Cerebellum (tissue), 4 donors: ENCODE measurements at places on chromosomes 1 and 21. TPM values are rescaled to one million over a fixed set of nuclear protein-coding genes. Genes with fewer than 3 reads are reported as not detected.

The PODN gene
- 8.9 TPM for total RNA-seq

The CYP2J2 gene
- 0.36 TPM for total RNA-seq

The LEMD1 gene
- total RNA-seq = 6.1 TPM

The PDE4B gene
- 122 TPM for total RNA-seq

The HTR6 gene
- 0.09 TPM for total RNA-seq

The IL24 gene
- total RNA-seq = not detected

The FALEC gene
- 2.2 TPM for total RNA-seq

The ROR1 gene
- 14.0 TPM for total RNA-seq

The DCLRE1B gene
- 9.3 TPM for total RNA-seq

The SDC3 gene
- total RNA-seq = 79.0 TPM

The LAPTM5 gene
- 7.8 TPM for total RNA-seq

The FGR gene
- 1.9 TPM for total RNA-seq

The SYT2 gene
- 13.2 TPM for total RNA-seq

The MTX1 gene
- total RNA-seq = 9.3 TPM

The ZNF697 gene
- 28.3 TPM for total RNA-seq

The KRTAP21-1 gene
- total RNA-seq = not detected

The SIPA1L2 gene
- total RNA-seq = 96.5 TPM

The CD247 gene
- 0.82 TPM for total RNA-seq

The HRNR gene
- not detected for total RNA-seq

The POLR3GL gene
- total RNA-seq = 5.7 TPM

The ZNF593OS gene
- 1.5 TPM for total RNA-seq

The LDLRAD1 gene
- total RNA-seq = not detected

The MMEL1 gene
- total RNA-seq = 1.3 TPM

The KIF2C gene
- 9.4 TPM for total RNA-seq

The GPR52 gene
- total RNA-seq = 7.3 TPM

The SLFNL1 gene
- 3.4 TPM for total RNA-seq

The URB1 gene
- total RNA-seq = 20.6 TPM

The SEC22B gene
- total RNA-seq = 31.8 TPM

The UBL4B gene
- not detected for total RNA-seq
